Fibroblast of the aortic adventitia (primary cell): ENCODE measurements at places on chromosomes 12 and 14. TPM values are rescaled to one million over a fixed set of nuclear protein-coding genes. Genes with fewer than 3 reads are reported as not detected.

The ITGA7 gene
- 13.9 and 37.6 TPM in 2 replicates for total RNA-seq

The APPL2 gene
- total RNA-seq = 48.5 and 73.0 TPM in 2 replicates

The MIPOL1 gene
- 12.5 and 32.1 TPM in 2 replicates for total RNA-seq

The HCFC2 gene
- total RNA-seq = 28.3 and 30.5 TPM in 2 replicates

The SLC5A8 gene
- total RNA-seq = not detected in 2 replicates

The ANO4 gene
- 0.18 and 1.6 TPM in 2 replicates for total RNA-seq
